Endothelial cell of umbilical vein (primary cell): ENCODE measurements at places on chromosomes 5 and 9.

DNA sequence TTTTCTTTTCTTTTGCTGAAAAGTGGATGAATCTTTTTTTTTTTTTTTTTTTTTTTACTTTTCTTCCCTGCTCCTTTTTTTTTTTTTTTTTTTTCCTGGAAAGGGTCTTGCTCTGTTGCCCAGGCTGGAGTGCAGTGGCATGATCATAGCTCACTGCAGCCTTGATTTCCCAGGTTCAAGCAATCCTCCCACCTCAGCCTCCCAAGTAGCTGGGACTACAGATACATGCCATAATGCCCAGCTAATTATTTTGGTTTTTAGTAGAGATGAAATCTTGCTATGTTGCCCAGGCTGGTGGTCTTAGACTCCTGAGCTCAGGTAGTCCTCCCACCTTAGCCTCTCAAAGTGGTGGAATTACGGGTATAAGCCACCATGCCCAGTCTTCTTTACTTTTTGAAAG lies 20.9 kb downstream of the HSD17B4 start:
- no peak for DNase-seq

- DNase-seq, result no peak
Measured at GRCh38 chr5:158127536-158127935, 268.6 kb upstream of the CLINT1 start.

- DNase-seq, result no peak
Measured at GRCh38 chr5:38546691-38547146, 9.7 kb downstream of the LIFR start.

DNA sequence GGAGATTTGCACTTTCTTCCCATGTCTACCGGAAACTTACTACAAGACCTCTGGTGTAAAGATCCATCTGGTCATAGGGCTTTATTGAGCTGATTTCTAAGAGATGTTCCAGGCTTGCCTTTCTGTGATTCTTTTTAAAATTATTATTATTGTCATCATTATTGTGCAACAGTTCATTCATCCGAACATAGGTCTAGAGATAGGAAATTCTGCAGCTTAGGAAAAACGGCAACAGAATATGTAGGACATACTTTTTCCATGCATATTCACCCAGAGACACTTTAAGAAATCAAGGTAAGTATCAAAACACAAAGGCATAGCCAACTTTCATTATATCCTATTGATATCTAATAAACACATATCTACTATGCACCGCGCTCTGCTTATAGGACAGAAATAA lies 378.2 kb upstream of the KLF4 start:
- DNase-seq, result no peak

DNA sequence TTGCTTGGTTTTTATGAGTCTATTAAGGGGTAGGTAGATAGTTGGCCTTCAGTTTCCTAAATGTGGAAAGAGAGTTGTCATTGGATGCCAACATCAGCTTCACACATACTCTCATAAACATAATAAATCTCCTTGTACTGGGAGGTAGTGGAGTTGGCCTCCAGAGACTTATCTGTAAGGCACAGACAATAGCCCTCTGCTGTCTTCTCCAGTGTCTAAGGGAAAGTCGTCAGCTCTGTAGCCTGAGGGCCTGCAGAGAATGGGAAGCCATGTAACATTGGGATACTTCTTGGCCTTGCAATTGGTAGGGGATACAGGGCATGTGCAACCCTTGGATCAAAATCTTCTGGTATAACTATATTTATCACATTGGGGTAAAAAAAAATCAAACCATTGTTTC lies 331.9 kb upstream of the KLF9 start:
- no peak for DNase-seq

GRCh38 chr5:57366744-57367143 lies 115.9 kb downstream of the ACTBL2 start:
- DNase-seq, result no peak

DNA sequence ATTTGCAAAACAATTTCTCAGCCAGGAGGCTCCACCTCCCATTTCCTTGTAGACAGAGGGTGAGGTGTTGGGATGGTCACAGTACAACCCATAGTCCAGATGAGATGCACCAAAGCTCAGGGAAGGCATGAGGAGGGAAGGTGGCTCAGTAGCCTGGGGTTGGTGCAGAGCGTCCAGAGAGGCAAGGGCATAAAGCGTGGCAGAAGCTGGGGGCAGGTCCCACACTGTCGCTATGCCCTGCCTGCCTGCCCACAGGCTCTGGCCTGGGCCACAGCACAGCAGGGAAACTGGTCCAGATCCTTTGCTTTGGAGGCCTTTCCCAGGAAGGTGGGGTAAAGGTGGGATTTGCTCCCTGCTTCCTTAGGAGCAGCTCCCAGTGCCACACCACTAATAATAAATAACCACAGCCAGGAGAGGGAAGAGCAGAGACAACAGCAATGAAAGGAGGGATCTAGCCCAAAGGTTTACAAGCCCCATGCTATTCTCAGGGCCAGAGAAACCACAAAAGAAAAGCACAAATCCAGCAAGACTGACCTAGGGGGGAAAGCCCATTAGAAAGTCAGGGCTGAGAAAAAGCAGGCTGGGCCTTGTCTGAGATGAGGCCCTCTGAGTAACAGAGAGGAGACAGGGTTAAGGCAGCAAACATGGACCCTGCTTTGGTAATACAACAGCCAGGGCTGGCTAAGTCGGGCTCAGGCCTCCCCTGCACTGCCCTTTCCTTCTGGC lies 27.2 kb downstream of the PCDHGC5 start:
- DNase-seq, result no peak

- no peak for DNase-seq
Measured at GRCh38 chr9:33429256-33429985, 18.0 kb downstream of the AQP3 start.

GRCh38 chr9:118782790-118783463 lies 586.3 kb downstream of the BRINP1 start:
- no peak for DNase-seq

- DNase-seq, result no peak
Measured at GRCh38 chr9:114591291-114591787, 3.8 kb downstream of the ATP6V1G1 start.

GRCh38 chr5:62299600-62299999 lies 6.4 kb upstream of the KIF2A start:
- DNase-seq, result no peak

DNA sequence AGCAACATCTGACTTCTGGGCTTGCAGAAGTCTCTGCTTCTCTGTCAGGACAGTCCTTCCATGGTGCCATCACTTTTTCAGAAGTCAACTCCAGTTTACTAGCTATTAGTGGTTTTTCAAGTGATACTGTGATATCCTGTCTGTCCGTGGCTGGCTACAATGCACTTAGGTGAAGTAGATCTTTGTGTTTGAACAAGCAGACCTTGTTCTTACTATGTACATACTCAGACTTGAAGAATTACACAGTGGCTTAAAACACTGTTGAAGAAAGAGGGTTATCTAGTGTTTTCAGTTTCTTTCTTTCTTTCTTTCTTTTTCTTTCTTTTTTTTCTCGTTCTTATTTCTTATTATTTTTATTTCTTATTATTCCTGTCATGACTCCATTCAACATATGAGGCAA lies 228.7 kb downstream of the NTRK2 start:
- no peak for DNase-seq

DNA sequence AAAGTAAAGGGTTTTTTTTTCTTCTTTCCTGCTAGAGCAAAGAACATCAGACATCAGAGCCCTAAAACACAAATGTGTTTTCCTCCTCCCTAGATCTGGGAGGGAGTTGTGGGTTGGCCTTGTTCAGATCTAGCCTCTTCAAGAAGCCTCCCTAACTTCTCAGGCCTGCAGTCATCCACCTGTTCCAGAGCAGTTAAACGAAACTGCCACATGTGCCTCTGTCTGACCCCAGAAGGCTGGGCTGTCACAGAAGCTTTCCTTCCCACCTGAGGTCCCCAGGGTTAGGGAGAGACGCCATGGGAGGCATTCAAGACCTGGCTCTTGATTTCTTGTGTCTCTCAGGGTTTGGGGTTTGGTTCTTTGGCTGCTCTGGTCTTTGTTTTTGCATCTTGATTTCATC lies 87.0 kb downstream of the DAB2IP start:
- DNase-seq, result no peak

GRCh38 chr9:17402309-17402708 lies 176.6 kb upstream of the SH3GL2 start:
- peak; percentile 29 for DNase-seq

DNA sequence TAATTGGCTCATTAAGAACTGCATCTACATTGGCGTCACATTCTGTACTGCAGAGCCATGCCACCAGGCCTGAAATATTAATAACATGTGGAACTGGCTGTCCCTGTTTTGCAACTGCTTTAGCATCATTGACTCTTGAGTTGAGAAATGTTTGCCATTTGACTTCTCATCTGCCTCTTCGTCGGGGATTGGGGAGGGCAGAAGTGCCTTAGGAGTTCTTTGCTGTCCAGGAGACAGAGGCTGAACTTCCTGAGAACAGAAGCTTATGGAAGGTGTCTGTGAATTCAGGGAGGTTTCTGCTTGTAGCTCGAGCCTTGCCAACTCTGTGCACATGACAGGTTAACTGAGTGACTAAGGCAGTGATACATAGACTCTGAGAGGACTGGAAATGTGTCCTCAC lies 265.0 kb downstream of the KIF4B start:
- no peak for DNase-seq

GRCh38 chr5:145680767-145681166 lies 154.4 kb downstream of the PRELID2 start:
- DNase-seq, result no peak

DNA sequence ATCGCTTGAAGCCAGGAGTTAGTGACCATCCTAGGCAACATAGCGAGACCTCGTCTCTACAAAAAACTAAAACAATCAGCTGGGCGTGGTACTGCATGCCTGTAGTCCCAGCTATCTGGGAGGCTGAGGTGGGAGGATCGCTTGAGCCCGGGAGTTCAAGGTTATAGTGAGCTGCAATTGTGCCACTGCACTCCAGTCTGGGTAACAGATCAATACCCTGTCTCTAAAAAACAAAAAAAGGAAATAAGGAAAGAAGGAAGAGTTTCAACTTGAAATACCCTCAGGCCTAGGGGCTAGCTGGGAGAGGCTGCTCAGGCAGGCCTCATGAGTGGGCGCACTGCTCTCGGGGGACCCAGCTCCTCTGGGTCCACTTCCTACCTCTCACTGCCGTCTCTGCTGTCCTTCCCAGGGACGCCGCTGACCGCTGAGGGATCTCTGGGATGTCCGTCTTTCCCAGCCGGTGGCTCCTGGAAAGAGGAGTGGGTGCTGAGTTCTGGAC lies 56.4 kb downstream of the PRRT1B start:
- DNase-seq, result no peak

DNA sequence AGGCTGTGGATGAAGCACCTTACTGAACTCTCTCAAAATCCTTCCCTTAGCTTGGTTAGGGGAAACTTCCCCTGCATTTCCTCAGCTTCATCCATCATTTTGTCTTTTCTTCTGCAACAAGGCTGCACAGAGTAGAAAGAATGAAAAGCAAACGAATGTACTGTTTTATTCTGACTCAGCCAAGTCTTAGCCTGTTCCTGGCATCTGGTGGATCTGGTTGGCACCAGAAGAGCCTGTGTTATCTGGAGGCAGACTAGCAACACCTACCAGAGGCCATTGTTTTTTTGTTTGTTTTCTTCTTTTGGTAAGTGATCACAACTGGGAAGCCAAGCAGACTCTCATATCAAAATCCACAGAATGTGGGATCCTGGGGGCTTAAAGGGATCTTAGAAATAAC lies 200.7 kb downstream of the FANCC start:
- no peak for DNase-seq

DNA sequence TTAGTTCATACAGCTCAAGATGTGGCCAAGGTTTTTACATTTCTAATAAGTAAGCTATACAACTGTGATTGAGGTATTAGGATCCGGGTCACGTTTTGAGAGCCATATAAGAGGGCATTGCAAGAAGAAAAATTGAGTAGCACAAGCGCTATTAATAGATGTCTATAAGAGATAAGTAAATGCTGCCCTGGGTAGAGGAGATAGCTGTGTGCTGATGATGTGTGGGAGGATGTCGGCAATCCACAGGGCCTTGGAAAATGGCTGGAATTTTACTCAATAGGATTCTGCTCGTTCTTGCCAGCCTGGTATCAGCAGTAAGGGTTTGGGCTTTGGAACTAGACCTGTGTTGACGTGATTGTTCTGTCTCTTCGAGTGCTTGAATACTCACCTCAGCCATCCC lies 41.6 kb downstream of the CSF1R start:
- no peak for DNase-seq

DNA sequence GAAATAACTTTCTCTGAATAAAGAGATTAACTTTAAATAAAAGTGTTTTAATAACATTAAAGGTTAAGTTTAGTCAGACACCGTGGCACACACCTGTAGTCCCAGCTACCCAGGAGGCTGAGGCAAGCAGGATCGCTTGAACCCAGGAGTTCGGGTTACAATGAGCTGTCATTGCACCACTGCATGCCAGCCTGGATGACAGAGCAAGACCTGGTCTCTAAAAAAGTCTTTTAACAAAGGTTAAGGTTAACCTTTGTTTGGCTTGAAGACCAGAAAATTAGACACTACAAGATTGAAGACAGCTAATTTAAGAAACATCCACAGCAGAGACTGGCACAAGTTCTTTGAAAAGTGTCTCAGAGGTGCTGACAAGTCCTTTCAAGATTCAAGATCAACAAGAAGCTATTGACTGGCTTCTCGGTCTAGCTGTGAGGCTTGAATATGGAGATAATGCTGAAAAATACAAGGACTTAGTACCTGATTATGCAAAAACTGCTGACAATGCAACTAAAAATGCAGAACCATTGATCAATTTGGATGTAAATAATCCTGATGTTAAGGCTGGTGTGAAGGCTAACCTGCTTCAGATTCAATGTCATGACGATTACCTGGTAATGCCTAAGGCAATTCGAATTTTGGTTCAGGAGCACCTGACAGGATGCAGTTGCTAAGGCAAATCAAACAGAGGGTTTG lies 48.8 kb downstream of the FAM81B start:
- DNase-seq, result no peak

GRCh38 chr5:178590141-178590923 lies at the start of gene COL23A1:
TSS of gene COL23A1 (minus strand) at chr5:178590393.
- peak; percentile 55 for DNase-seq

DNA sequence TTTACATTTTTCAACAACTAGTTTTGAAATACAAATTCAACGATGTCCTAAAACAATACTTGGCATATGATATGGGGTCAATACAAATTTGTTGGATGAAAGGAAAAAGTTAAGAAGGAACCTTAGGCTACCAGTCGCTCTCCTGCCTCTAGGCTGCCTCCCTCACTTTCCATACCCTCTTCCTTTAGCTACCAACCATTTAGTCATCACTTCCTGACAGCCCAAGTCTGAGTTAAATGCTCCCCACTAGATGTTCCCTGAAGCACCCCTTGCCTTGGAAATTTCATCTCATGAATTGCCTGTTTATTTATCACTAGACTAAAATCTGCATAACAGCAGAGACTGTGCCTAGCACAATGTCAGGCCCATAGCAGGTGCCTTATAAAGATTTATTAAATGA lies 2.7 kb upstream of the LARS1 start:
- peak; percentile 28 for DNase-seq
